ENCODE measurements at places on chromosomes 5 and 9.

- DNase-seq = no peak
Observed at GRCh38 chr5:153136910-153137614, 353.4 kb upstream of the GRIA1 start.

- no peak for DNase-seq
Observed at GRCh38 chr5:54775645-54776044, 209.7 kb downstream of the ESM1 start.

GRCh38 chr5:124839371-124839998, 93.0 kb upstream of the ZNF608 start:
- DNase-seq = no peak

- peak; percentile 11 for DNase-seq
Observed at GRCh38 chr5:107542428-107542827, 128.3 kb downstream of the EFNA5 start.

DNA sequence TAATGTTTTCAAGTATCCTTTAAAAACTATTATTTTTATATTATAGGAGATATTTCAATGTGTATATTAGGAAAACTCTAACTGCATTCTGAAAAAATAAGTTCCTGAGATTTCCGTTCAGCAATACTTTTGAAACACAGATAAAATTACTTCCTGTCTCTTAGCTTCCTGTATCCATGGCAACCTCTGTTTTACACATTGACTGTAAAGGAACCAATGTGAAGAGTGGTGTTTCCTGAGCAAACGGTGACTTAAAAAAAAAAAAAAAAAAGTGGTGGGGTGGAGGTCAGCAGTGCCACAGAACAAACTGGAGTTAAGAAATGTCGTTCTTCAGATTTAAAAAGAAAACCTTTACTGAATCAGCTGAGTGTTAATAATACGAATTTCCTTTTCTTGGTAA, at the start of gene LRRC70:
LRRC70 (plus strand) TSS at position 280 of the 400 bp plus-strand sequence. CDS start 620 bp downstream, outside the sequence.
- no peak for DNase-seq

DNA sequence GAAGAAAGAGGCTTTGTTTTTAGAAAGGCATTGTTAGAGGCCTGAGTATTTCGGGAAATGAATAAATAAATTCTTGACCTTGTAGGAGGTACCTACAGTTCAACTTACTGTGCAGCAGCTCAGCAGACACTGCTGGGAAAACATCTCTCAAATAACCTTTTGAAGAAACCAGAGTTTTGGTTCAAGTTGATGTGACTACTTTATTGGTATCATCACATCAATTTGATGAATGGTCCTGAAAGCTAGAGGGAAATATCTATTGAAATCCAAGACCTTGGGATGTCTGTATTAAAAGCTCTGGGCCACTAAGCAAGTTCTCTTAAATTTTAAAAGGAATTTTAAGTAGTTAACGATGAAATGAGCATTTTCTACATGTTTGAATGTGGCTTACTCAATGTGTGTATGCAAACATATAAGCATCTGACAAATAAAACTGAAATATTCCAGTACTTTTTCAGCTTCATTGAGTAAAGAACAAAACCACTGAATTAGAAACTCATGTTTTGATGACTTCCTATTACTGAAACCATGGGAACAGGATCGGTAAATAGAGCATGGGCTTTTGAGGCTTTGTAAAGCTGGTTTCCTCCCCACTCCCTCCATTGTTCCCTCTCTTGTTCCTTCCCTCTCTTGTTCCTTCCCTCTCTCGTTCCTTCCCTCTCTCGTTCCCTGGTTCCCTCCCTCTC, 36.7 kb downstream of the SLC27A6 start:
- no peak for DNase-seq

DNA sequence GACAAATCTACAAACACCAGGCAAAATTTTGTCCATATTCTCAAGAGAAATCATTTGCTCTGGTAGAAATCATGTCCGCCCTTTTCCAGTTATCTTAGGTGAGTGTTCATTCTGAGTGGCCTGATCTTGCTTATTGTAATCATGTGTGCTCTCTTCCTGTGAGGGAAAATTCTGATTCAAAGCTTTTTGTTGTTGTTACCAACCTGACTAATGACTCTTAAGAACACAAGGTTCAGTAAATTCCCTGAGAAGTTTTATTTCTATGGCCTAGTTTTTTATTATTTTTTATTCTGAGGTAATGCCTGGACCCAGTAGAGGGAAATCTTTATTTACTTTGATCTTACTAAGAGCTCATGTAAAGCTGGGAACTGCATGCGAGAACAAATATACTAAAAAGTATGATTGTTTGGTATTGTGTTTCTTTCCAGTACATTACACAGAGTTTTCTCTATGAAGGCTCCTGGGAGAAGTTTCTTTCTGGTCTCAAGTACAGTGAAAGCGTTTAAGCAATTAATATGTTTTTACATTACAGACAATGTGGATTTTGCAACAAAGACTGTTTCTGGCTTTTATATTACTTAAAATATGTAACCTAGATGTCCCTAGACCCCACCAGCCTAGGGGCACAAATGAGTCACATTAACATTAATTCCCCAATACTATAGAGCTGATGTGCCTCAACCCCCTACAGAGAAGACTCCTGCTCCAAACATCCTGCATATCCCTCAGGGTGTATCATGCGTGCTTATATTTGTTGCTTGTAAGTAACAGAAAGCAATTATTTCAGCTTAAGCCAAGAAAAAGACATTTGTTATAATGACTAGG, 138.1 kb downstream of the TMEM167A start:
- DNase-seq = no peak

GRCh38 chr9:112043423-112043822, 131.7 kb downstream of the SUSD1 start:
- no peak for DNase-seq

DNA sequence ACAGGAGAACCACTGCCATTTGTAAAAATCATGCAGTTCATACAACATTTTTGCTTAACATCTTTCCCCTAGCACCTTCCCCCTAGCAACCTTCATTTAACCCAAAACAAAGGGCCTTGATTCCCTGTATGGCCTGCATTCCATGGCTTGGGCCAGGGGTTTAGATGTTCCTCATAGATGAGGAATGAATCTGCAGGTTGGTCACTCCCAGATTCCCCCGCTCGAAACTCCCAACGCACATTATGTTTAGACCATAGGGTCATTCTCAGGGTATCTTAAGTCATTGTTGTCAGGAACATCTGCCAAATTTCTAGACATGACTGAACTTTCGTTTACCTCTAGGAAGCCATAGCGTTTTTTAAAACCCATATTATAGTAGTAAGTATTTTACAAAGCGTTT, 282.2 kb upstream of the VLDLR start:
- no peak for DNase-seq

GRCh38 chr9:9625248-9625647, 987.6 kb downstream of the PTPRD start:
- DNase-seq = no peak

- DNase-seq = no peak
Observed at GRCh38 chr5:132219981-132220380, 7.7 kb downstream of the P4HA2 start.

GRCh38 chr5:97844797-97845196, 661.8 kb upstream of the RIOK2 start:
- no peak for DNase-seq

DNA sequence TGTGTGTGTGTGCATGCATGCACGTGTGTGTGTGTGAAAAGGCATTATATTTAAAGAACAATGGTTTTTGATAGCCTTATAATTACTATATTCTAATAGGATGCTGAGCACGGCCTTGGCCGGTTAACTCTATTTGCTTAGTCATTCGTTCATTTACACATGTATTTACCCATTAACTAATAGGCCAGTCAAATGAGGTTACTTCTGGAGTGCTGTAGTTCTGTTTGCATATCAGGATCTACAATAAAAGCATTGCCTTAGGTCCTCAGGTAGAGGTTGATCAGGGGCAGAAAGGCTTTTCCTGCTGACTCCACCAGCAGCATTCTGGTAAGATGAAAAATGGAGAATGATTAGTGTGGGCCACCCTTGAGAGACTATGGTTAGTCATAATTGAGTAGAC, 219.0 kb downstream of the COMMD10 start:
- no peak for DNase-seq

DNA sequence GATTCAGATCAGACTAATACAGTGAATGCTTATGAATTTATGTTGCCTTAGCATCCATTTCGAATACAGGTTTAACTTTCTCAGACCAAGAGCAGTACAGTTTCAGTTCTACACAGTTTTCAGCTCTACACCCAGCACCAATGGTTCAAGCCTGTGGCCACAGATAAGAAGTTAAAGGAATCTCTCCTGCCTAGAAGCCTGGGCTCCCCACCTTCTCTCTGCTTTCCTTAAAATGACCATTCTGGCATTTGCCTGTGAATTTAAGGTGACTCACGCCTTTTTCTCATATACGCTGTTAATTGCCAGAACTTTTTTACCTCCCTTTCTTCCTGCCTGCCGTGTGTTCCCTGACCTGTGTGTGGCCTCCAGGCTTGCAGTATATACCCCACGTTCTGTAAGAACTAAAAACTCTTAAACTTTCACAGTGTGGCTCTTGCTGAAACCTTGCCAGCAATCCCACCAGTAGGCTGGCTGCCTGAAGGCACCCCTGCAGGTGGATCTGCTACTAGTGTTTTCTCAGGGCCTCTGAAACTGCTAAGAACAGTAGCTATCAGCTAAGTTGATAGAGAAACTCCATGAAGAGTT, 692.8 kb upstream of the CDH18 start:
- no peak for DNase-seq

GRCh38 chr9:98432134-98432533, 176.7 kb upstream of the TBC1D2 start:
- DNase-seq = no peak

DNA sequence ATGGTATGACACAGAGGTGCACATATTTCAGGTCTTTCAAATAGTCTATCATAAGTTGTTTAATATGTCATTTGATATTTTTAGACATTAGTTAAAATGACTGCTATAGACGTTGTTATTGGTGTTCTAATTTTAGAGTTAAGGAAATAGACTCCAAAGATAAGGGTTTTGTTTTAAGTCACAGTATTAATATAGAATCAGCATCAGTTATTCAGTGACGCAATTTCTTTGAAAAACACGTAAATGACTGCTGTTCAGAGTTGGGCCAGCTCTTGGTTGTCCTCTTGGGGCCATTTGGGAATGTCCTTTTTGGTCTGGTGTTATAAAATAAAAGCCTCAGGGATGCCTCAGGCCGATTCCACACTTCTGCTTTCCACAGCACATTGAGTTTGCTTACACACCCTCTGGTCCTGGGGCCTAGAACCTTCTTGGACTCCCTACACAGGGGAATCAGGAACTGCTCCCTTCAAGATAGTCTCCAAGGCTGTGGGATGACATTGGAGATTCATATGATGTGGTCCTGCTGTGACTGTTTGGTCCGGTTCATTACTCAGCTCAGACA, 14.3 kb downstream of the OTULIN start:
- no peak for DNase-seq

All from 8988T (cell line).